NCI-H187 (cell line): ENCODE measurements at places on chromosomes 5 and 9.

- no peak for DNase-seq
These were observed 352.2 kb downstream of the KIAA0825 start for GRCh38 chr5:94266170-94266569.

DNA sequence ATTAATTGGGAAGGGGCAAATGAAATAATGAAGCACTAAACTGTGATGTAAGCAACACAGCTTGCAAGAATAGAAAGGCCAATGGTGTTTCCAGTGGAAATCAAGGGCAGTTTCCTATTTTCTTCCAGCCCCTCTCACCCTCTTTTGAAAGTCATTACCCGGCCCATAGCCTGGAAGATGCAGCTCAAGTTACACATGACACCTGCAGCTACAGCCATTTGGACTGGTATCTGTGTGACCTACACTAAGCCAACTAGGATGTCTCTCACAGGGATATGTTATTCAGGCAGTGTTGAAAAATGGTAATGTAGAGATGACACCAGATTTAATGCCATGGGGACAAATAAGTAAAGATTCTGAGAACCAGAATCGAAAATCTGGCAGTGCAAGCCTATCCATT, 439.4 kb upstream of the ZNF462 start:
- DNase-seq: no peak

- DNase-seq: no peak
These were observed 21.3 kb downstream of the HTR4 start for GRCh38 chr5:148633067-148633377.

DNA sequence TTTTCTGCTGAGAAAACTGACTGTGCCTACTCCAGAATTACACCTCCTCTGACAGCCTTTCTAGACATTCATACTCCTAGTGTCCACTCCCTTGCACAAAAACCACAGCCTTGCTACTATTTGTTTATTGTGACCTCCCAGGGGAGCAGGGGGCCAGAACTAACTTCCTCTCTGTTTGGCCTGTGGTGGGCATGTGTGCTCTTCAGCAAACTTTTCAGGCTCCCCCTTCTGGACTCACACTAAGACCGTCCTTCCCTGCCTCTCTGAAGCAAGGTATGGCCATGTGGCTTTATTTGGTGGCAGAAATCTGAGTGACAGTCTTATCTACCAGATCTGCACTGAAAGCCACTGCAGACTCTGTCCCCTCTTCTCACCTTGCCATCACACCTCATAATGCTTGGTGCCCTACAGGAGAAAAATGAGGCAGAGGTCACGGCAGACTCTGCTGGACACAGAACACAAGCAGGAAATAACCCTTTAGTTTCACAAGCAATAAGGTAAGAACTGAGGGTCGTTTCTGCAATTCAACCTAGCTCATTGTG, 28.2 kb downstream of the LIFR start:
- no peak for DNase-seq

GRCh38 chr9:91336786-91337185, 24.9 kb downstream of the AUH start:
- DNase-seq: no peak

DNA sequence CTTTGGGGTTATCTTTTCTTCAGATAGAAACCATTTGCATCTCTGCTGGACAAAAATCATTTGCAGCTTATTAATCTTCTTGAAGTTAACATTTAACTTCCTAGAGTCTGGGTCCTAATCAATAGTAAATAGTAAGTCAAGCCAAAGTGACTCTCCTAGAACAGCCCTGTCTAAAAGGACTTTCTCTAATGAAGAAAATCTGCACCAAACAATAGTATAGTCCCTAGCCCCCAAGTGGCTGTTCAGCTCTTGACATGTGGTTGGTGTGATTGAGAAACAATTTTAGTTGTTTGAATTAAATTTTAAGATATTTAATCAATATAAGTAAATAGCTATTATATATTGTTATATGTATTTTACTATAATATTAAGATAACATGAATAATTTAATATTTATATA, 64.6 kb upstream of the SHB start:
- DNase-seq: no peak

DNA sequence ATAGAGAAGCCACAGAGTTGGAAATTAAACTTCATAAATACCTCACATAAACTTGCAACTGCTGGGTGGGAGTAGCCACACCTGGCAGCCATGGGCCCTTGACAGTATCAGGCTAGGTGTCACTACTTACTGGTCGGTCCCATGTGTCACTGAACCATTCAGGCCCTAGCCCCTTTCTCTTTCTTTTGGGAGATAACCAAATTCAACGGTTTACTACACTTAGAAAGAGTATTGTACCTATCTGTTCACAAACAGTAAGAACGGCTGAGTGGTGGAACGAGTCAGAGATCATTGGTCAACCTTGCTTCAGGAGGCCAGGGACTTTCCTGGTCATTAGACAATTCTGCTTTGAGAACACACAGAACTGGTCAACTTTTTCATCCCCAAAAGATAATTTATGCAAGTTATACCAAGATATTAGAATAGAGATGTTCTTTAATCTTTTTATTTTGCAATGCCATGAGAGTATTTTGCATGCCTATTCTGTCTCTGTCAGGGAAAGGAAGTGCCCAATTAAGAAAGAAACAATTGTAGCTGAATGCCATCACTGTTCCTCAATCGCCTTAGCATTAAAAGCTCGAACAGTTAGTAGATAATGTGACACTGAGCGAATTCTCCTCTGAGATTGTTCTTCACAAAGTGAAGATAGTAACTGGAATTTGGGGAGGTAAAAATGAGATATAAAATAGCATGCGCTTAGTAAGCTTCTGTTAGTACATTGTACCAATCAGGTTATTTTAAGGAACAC, 50.9 kb downstream of the GOLPH3 start:
- DNase-seq: no peak

DNA sequence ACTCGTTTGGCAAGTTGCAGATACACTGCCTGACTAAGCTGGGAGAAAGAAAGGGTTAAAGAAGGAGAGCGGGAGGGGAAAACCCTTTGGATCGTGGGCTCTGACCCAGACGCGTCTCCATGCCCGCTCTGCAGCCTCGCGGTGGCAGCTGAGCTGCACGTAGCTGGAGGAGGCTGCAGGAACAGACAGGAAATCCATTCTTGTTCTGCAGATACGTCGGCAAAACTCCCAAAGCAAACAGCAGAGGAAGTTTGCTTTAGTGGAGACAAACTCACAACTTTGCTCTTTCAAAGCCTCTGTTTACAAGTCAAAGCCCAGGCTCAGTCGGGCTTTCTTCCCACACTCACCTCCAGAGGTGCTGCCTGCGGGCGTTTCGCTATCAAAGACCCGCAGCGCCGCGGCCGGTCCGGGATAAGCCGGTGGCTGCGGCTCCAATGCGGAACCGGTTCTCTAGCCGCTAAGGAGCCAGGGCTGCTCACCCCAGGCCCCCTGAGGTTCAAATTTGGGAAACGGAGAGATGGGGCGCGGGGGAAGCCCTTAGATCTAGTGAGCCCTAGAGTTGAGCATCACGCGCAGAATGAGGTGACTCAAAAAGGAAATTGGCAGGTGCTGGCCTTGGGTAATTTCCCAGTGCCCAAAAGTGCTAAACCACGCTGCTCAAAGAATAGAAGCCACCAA, 60.7 kb downstream of the MAT2B start:
- no peak for DNase-seq

- no peak for DNase-seq
These were observed 11.7 kb downstream of the TIMD4 start for GRCh38 chr5:156951359-156951758.

DNA sequence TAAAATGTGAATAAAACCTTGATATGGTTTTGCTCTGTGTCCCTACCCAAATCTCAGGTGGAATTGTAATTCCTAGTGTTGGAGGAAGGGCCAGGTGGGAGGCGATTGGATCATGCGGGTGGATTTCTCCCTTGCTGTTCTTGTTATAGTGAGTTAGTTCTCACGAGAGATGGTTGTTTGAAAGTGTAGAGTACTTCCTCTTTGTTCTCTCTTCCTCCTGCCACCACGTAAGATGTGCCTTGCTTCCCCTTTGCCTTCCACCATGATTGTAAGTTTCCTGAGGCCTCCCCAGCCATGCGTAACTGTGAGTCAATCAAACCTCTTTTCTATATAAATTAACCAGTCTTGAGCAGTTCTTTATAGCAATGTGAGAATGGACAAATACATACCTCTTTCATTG, 34.9 kb downstream of the TARS1 start:
- DNase-seq: no peak

GRCh38 chr9:129283705-129284606, 105.9 kb upstream of the IER5L start:
- DNase-seq: no peak

GRCh38 chr5:175548626-175549311, 70.4 kb downstream of the SFXN1 start:
- DNase-seq: no peak

- DNase-seq: no peak
These were observed 53.1 kb downstream of the SYK start for GRCh38 chr9:90854637-90855175.

DNA sequence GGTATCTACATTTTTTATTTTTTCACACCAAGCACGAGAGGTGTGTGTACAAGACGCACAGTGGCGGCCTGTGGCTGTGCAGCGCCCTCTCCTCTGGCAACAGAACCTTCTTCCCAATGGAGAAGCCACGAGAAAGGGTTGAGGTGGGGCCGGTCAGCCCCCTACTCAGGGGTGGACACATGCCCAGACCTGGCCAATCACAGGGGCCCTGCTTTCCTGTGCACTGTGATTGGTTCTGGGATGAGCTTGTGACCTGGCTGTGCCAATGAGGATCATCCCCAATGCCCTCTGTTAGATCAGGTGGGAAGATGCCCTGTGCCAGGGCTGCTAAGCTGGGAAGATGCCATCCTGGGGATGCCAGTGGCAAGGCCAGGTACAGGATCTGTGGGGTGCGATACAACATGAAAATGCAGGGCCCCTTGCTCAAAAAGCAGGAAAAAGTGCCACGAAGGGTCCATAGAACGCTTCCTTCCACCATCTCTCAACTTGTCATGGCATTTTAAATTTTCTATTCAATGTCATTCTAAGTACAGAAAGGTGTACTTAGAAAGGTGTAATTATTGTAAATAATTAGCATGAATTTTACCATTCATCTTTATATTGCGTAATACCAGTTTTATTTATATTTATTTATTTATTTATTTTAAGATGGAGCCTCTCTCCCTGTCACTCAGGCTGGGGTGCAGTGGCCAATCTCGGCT, 15.4 kb downstream of the IER5L start:
- no peak for DNase-seq

GRCh38 chr9:114957558-114957957, 27.2 kb upstream of the TNFSF8 start:
- no peak for DNase-seq

DNA sequence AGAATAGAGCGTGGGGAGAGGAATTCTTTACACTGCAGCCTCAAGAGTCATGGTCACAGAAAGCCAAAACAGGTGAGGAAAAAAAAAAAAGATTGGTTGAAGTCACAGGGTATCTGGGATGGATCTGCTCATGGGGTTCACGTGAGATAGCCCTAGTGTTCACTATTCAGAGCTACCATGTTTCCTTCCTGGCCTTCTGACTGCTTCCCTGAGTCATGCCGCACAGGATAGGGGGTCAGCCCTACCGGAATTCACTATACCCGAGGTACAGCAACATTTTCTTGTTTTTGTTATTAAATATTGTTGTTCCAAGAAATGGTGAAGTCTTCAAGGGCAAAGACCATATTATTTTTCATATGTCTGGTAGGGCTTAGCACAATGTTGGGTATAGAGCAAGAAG, 21.5 kb upstream of the MAN2A1 start:
- no peak for DNase-seq

GRCh38 chr9:133612816-133613215, 3.6 kb upstream of the FAM163B start:
- DNase-seq: no peak

GRCh38 chr9:92649007-92649406, 20.9 kb downstream of the IPPK start:
- no peak for DNase-seq

GRCh38 chr5:9495121-9495520, 50.8 kb downstream of the SEMA5A start:
- no peak for DNase-seq
